ENCODE measurements at places on chromosomes 4 and X.

- no peak for DNase-seq
These were observed 82.3 kb upstream of the ADRA2C start for GRCh38 chr4:3683744-3684421.

- no peak for DNase-seq
These were observed 330.4 kb upstream of the SFRP2 start for GRCh38 chr4:154119317-154119716.

DNA sequence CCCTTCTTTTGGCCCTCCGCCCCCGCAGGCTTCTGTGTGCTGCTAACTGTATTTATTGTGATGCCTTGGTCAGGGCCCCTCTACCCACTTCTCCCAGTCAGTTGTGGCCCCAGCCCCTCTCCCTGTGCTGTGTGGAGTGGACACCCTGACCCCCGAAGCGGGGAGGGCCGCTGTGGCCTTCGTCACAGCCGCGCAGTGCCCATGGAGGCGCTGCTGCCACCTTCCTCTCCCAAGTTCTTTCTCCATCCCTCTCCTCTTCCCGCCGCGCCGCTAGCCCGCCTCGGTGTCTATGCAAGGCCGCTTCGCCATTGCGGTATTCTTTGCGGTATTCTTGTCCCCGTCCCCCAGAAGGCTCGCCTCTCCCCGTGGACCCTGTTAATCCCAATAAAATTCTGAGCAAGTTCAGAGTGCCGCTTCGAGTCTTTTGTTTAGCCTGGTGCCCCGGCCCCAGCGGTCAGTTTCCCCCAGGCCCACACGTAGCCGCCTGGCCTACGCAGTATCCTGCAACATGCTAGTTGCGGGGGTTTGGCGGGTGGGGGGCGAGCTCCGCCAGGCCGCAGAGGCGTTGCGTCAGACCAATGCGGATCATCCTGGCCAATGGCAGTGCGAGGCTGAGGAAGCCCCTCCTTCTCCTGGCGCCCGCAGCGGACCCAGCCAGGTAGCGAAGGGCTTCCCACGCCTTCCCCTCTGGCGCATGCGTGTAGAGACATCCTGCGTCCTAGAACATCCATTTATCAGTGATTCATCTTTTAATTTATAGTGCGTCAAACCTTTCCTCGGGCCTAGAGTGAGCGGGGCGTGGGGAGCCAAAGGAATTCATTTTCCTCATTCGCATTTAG, 5.6 kb upstream of the KANTR start:
- peak; percentile 78 for DNase-seq

GRCh38 chr4:180799798-180800197, 1443.4 kb upstream of the TENM3 start:
- no peak for DNase-seq

DNA sequence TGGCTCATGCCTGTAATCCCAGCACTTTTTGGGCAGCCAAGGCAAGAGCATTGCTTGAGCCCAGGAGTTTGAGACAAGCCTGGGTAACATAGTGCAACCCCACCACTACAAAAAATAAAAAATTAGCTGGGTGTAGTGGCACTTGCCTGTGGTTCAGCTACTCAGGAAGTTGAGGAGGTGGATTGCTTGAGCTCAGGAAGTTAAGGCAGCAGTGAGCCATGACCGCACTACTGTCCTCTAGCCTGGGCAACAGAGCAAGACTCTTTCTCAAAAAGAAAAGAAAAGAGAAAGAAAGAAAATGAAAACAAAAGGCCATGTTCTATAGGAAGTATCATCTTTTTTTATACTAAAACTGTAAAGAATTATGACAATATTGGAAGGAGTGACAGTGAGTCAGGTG, 38.5 kb downstream of the NEK1 start:
- DNase-seq = no peak

DNA sequence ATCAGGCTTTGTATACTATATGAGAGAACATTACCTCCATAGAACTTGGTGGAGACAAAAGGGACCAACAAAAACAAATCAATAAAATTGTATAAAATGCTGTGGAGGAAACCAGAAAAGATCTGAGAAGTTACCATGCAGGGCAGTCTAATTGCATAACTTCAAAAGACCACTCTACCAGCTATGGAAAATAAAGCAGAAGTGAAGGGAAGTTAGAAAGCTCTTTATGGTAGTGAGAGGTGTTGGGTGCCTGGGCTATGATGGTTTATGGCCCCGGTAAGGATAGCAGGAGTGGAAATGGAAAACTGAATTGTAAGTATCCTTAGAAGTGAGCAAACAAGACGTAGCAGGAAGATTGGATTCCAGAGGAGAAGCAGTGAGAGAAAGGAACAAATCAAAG, 3.1 kb downstream of the TMEM184C start:
- no peak for DNase-seq

DNA sequence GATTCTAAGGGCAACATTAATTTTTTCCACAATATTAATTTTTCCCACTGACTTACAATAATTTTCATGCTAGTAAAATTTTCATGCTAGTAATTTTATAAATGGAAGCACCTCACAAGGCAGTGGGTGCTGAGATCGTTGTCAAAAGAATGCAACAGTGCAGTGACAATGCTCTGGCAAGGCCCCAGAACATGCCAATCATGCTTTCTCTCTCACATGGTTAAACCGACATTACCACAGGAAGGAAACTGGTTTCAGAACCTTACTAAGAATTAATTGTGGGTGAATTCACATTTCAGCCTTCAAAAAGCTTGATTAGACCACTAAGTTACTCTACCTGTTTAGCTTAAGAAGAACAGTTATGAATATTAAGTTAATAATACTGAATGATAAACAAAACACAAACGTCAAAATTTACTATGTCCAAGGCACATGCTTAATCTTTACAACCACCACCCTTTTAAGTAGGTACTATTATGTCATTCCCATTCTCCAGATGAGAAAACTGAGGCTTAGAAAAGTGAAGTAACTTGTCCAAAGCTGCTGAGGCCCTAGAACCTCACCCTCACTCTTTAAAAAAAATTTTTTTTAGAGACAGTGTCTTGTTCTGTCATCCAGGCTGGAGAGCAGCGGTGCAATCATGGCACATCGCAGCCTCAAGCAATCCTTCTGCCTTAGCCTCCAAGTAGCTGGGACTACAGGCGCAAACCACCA, 10.0 kb upstream of the OPHN1 start:
- DNase-seq = peak; percentile 32

DNA sequence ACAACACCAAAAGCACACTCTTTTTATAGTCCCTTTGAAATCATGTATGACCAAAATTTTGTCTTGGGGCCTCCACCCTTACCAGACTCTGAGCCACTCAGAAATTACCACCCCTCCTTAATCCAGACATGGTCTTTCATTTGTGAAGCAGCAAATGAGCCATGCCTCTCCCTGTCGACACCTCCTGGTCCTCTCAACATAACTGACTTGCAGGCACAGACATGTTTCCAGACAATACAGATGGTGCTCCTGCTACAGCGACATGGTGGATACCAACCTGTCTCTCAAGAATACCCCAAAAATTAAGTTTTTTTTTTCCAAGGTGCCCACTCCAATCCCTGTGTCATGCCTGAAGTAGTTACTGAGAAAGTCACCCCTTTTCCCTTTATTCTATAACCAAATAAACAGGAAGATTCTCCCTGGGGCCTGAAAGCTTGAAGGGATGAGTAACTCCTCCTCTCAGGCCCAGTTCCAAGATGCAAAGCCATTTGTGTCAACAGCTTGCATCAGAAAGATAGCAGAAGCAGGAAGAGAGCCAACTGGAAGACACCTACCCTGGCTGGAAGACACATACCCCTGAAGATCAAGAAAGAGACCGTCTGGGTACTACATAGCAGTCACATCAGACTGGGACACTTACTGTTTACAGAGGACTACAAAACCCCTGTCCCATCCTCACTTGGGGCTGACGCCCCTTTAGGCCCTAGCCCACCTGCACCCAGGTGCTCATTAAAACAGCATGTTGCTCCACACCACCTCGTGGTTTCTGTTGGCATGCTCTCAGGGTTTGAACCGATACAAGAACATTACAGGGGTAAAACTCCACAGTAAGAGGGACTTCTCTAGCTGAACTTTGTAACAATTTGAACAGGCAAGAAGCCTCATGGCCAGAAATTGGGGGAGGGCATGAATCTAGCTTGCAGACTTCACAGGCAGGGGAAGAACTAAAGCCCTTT, 5.5 kb upstream of the UGT2B17 start:
- no peak for DNase-seq

- DNase-seq = no peak
These were observed 441.7 kb upstream of the SLIT2 start for GRCh38 chr4:19809989-19810388.

DNA sequence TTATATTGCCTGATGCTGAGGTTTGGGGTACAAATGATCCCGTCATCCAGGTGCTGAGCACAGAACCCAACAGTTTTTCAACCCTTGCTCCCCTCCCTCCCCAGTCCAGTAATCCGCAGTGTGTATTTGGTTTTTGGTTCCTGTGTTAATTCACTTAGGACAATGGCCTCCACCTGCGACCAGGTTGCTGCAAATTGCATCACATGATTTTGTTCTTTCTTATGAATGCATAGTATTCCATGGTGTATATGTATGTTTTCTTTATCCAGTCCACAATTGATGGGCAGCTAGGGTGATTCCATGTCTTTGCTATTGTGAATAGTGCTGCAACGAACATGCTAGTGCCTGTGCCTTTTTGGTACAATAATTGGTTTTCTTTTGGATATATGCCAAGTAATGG, 25.4 kb downstream of the GABRQ start:
- DNase-seq = no peak

GRCh38 chr4:85741921-85742591, 267.1 kb downstream of the ARHGAP24 start:
- no peak for DNase-seq

DNA sequence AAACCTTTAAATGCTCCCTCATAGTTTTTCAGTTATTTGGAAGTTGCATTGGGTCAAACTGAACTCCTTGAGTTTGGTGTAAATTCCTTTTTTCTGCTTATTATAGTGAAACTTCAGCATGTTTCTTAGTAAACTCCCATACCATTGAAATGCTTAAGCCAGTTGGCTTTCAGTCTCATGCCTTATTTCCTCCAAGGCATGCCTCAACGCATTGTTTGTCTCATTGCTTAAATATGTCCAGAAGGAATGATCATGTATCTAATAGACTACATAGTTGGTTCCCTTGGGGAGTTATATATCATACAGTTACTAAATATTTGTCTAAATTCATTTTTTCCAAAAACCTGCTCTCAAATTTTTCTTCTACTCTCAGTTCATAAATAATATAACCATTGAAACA, 114.0 kb downstream of the STOX2 start:
- DNase-seq = peak; percentile 1

- peak; percentile 52 for DNase-seq
These were observed 18.6 kb downstream of the TRIM2 start for GRCh38 chr4:153222707-153223426.

DNA sequence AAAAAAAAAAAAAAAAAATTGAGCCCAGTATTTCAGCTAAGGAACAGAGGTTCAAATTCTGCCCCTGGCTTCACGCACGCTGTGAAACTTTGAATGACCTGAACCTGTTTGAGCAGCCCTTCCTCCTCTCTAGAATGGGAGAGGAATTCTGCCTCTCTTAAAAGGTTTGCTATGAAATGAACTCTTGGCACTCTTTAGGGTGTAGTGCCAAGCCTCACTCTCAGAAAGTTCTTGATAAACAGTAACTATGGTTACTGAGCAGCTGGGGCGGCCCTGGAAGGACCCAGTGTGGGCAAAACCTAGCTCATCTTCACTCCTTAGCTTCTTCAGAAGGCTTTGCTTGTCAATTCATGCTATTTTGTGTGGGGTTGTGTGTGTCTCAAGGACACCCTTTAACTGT, 73.7 kb downstream of the GEMIN8 start:
- DNase-seq = no peak

- DNase-seq = no peak
These were observed 2.7 kb upstream of the SORCS2 start for GRCh38 chr4:7189475-7190277.

DNA sequence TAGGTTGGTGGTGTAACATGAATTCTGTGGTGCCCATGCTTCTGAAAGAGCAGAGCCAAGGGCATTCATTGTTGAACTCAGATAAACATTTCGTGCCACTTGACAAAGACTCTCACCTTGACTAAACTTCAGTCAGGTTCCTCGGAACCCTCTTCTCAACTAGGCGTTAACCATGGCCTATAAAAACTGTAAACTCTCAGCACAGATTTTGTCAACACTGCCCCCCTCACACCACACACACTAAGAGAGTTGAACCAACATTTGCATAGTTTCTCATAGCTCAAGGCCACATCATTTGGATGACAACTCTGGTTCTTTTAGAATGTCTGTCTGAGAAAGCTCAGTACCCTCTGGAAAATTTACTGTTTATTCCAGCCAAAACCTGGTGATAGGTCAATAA, 28.1 kb downstream of the CASP6 start:
- DNase-seq = no peak

DNA sequence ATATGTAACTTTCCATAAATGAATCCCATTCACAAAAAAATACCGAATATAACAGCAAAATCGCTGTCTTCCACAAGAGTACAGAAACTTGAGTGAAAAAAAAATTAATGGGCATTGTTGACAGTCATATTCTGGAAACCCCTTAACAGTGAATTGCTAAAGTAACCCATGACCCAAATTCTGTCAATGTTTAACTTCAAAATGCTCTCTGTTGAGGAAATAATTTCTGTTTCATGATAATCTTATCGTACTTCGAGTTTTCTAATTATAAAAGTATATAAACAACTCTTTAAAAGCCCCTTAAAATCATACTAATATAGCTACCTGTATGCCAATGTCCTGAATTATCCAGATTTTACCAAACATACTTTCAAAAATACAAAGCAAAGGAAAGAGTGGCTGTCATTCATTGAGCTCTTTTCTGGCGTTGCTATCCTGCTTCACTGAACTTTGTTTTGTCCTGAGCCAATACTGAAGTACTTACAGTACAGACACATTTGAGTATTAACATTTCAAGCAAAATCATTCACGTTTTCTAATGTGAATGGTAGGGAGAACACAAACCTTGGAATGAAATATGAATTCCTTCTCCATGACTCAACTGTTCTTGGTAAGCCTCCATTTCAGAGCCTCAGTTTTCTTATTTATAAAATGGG, 2.4 kb downstream of the XAGE3 start:
- no peak for DNase-seq

DNA sequence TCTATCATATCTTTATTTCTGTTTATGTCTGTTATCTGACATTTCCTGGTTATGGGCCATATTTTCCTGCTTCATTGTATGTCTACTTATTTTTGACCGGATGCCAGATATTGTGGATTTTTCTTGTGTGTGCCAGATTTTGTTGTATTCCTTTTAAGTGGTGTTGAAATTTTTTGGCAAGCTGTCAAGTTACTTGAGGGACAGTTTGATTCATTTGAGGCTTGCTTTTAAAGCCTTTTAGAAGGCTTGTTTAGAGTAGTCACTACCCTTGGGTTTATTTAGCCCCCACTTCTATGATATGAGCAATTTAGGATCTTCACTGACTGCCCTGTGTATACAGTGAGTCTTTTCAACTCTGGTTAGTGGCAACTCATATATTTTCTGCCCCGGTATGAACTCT, 29.2 kb upstream of the NPY2R start:
- DNase-seq = peak; percentile 31

DNA sequence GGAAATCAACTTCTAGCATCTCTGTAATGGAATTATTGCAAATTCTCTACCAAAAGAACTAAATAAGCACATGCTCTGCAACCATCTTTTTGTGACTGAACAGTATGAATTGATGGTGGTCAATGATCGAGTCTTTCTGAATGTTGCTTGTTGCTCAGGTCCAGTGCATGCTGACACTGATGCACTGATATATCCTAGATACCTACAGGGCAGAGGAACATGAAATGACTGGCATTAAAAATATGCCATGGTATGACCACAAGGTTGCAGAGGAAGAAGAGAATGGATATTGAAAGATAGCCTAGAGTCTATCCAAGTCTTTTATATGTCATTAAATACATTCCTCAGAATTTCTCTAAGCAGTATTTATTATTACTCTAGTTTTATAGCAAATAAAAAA, 692.8 kb upstream of the TENM3 start:
- DNase-seq = no peak

GRCh38 chr4:175806727-175807126, 5.3 kb downstream of the GPM6A start:
- no peak for DNase-seq

All from astrocyte of the spinal cord (primary cell).